CD4-positive, alpha-beta T cell treated with Interleukin-17A for 1 hour (primary cell): ENCODE measurements at places on chromosomes 12 and 14.

- DNase-seq: no peak
Measured at GRCh38 chr14:20515846-20516245, 10.5 kb downstream of the RNASE10 start.

- DNase-seq: no peak
Measured at GRCh38 chr12:3755898-3756297, 3.0 kb upstream of the CRACR2A start.

DNA sequence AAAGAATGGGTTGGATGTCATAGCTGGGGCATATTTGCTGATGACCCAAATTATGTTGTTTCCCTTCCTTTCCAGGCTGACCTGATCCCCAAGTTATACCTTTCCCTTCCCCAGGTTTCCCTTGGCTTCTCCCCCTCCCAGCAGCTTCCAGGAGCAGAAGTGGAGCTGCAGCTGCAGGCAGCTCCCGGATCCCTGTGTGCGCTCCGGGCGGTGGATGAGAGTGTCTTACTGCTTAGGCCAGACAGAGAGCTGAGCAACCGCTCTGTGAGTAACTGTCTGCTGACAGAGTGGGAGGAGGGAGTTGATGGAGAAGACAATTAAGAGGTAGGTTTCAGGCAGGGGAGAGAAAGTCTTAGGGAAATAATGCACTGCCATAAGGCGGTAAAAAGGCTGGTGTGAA, 25.0 kb downstream of the A2ML1 start:
- DNase-seq: no peak

DNA sequence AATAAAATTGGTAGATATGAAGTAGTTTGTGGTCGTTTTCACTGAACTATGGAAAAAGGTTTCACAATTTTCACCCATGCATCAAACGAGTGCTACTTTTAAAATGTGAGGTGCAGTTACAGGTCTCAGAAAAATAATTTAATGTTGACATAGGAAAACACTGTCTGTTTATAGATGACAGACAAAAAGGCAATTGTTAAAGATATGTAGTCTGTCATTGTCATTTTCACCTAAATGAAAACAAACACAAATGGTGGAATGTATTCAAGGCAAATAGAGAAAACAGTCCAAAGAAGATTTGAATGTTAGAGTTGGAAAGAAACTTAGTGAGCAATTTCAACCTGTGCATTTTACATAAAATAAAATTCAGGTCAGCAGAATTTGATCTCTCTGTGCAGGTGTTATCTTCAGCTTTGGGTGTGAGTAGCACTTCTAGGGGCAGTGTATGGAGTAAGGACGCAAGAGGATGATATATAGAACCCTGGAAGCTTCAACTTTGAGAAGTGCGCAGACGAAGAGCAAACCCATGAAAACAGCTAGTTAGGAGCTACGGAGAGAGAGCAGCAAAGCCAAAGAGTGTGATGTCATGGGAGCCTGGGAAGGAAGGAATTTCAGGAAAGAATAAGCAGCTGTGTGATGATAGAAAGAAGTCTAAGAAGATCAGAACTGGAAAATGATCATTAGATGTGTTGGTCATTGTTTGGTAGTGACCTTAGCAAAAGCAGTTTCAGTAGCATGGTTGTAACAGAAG, 6.2 kb downstream of the RERG start:
- DNase-seq: no peak

DNA sequence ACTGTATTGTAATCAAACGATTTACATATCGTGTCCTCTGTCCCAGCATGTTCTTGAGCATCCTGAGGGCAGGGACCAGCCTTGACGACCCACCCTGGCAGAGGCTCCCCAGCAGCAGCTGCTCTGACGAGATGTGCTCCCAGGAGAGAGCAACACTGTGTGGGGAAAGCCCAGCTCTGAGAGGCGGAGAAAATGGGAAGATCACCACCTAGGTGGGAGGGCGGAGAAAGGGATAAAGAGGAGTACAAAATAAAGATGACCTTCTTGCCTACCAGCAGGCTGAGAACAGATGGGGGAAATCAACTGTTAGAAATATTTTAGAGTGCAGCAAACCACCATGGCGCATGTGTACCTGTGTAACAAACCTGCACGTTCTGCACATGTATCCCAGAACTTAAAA, 71.5 kb upstream of the CAPRIN2 start:
- DNase-seq: no peak

DNA sequence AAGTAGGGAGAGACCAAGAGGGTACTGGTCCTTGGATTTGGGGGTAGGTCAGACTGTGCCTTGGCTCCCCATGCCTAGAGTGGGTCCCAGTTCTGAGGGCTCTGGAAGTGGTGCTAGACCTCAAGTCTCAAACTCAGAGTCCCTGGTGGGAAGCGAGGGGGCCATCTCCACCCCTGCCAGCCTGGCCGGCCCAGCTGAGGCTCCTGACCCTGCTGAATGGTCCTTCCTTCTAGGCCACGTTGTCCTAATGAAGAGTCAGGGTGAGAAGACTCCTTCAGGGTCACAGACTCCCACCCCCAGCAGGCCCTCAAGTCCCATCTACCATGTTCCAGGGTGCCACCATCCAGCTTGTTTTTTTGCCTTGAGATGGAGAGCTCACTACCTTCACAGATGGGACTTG, 12.9 kb downstream of the SERPINA6 start:
- no peak for DNase-seq

- DNase-seq: no peak
Measured at GRCh38 chr12:13175499-13175898, 21.0 kb upstream of the EMP1 start.

DNA sequence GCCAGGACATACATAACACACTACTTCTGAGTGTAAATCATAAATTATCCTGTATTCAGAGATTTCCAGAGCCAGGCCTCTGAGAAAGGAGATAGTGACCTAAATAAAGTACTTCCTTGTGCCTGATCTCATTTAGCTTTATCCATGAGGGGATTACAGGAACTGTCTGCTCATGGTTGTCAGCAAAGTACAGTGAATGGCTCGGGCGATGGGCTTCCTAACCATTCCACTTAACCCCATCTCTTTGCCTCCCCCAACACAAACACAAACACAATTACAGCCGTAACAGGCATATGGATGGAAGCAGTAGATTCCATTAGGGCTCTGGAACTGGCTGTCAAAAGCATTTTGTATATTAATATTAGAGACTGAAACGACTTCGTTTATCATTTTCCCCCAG, 206.7 kb upstream of the CPNE8 start:
- no peak for DNase-seq

- no peak for DNase-seq
Measured at GRCh38 chr12:88750867-88751543, 170.7 kb upstream of the KITLG start.

DNA sequence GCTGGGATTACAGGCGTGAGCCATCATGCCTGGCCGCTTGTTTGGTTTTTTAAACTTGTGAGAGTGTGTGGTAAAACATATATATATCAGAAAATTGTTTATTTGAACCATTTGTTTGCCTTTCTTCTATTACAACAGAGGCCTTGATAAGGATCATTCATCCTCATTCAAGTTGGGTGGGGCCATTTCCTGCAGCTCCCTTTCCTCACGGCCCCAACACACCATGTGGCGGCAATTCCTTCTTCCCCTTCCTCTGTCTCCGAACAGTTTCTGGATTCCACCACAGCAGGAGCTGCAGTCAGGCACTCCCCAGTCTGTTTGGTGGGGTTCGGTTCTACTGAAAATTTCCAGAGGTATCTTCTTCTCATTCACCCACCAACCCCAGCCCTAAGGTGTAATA, 42.0 kb upstream of the RASSF3 start:
- no peak for DNase-seq

GRCh38 chr12:54276368-54276767, 3.6 kb downstream of the CBX5 start:
- no peak for DNase-seq

- no peak for DNase-seq
Measured at GRCh38 chr12:75894965-75895754, 136.4 kb downstream of the PHLDA1 start.

DNA sequence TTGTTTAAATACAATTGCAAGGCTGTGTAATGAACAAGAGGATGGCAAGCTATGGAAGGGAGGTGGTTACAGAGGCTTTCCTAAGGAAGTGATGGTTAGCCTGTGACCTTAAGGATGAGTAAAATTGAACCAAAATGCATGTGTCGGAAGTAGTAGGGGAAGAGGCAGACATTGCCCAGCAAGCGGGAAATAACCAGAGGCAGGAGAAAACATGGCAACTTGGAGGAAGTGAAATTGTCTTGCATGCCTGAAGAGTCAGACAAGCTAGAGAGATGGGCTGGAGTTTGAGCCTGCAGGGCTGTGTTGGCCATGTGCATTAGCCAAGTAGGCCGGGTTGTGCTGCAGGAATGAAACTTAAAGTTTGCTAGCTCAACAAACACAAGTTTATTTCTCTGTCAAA, 96.2 kb downstream of the BTG1 start:
- DNase-seq: no peak

DNA sequence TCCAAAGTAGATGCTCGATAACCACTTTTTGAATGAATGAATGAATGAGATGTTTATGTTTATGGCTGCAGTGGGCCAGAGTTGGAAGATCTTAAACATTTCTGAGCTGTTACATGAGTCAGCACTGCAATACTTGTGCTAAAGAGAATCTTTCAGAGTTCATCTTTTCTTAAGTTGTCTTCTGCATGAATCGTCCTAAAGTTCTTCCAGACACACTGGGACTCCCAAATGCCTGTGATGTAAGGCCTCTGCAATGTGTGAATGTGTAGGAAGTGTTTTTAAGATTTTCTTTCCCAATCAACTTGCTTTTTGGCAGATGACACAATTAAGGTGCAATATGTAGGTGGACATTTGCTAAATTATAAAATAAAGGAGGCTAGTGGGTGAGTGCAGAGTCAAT, 50.3 kb upstream of the TRIM9 start:
- no peak for DNase-seq

DNA sequence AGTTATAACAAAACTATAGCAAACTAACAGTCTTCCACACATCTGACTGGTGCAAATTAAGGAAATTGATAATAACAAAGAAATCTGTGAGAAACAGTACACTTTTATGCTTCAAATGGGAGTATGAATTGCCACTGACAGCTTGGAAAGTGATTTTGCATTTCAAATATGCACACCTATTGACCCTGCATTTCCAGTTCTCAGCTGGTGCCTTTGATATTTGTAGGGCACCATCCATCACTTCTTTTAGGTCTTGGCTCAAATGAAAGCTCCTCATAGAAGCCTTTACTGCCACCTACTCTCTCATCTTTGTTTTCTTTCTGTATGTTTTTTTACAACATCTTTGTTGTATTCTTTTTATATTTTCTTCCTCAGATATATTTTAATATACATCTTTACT, 125.1 kb downstream of the ST8SIA1 start:
- DNase-seq: no peak

- DNase-seq: no peak
Measured at GRCh38 chr14:92258934-92259333, 64.0 kb upstream of the SLC24A4 start.

GRCh38 chr12:48810903-48811431, 7.3 kb upstream of the CACNB3 start:
- DNase-seq: no peak

DNA sequence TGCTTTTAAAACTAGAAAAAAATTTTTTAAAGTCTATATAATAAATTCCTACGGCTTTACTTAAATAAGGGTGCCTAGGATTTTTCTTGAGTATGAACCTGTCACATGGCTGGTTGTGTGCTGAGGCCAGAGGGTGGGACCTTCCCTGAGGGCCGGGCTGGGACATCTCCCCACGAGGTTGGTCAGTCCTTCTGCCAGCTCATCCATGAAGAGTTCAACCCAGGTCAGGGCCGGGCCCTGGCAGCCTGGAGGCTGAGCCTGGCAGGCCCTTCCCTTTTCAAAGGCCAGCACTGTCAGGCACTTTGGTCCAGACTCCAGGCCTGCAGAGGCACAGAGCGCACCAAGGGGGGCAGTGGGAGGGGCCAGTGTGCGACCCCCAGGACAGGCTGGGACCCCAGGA, 31.7 kb downstream of the TNFAIP2 start:
- DNase-seq: no peak

- DNase-seq: no peak
Measured at GRCh38 chr14:63299351-63300110, 19.2 kb downstream of the GPHB5 start.

DNA sequence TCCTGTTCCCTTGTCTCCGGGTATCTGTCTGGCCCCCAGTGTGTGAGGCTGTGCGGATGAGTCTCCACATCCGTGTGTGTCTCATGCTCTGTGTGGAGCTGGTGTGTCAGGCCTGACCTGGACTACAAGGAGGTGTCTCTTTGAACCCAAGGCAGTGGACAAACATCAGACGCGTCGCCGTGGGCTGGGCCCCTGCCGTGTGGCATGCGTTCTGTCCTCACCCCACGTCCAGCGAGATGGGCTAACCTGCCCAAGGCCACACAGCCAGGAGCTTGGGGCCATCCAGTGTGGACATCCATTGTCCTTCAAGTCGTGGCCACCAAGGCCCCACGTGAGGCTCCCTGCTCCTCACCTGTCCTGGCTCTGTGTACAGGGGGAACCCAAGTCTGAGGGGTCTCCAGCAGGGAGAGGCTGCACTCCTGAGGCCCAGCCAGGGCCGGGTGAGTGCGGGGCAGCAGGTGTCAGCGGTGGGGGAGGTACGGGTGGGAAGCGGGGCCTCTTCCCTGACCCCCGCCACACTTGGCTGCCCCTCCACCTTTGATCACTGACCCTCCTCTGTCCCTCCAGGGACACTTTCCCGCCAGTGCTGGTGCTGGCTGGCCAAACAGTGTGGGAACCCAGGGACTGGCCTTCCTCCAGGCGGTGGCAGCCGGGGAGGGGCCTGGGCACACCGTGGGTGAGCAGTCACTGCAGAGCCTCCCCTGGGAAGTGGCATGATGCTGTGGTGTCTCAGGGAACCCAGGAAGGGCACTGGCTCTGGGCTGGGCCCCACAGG, 48.5 kb downstream of the CYP46A1 start:
- no peak for DNase-seq

GRCh38 chr12:76508128-76508980, 51.2 kb downstream of the OSBPL8 start:
- no peak for DNase-seq

DNA sequence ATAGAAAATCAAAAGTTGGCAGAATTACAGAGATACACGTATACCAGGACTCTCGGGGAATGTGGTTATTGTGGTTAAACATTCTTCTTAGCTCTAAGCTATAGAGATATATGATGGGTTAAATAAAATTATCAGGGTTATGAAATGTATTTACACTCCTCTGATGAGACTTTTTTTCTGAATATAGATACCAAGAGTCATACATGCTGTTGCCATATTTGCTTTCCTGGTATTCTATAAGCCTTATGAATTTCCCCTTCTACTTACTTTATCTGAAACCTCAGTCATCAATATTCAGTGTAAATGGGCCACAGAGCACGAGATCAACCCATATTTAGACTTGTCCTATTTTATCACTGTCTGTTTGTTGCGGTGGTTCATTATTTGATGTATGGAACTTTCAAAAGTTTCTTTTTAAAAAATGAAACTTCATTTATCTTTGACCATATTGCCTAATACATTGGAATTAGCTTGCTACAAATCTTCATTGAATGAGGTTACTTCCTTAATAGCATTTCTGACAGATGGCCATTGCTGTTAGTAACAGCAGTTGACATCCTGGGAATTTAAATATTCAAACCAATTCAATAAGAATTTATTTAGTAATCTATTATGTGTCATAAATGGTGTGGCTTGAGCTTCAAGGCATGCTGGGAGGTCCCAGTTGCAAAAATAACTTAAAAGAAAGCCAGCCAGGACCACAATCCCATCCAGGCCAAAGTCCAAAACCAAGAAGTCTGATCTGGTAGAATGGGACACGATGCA, 393.5 kb downstream of the PCNX1 start:
- no peak for DNase-seq

GRCh38 chr12:51163795-51164194, 9.1 kb downstream of the TFCP2 start:
- DNase-seq: no peak
